ENCODE measurements at places on chromosomes 6 and 20.

DNA sequence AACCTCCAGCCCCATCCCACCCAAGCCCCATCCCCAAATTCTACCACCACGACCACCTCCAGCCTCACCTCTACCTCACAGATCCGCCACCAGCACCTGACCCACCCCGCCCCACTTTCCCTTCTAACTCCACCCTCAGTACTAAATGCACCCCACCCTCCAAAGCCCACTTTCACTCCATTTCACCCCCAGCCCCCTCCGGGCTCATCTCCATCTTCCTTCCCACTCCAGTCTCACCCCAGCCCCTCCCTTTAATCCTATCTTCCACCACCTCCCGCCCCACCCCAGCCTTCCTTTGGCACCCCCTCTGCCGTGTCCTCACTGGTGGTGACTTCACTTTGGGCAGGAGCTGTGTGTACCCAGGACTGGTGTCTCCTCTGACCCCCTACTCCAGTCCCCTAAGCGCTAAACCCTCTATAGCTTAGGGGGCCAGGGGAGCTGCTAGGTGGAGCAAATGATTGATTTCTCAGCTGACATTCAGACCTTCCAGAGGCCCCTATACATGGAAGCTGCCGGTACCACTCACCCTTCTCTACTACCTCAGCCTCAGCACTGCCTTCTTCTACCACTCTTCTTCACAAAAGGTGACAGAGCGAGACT lies 2.8 kb upstream of the NSFL1C start:
- no peak for DNase-seq

DNA sequence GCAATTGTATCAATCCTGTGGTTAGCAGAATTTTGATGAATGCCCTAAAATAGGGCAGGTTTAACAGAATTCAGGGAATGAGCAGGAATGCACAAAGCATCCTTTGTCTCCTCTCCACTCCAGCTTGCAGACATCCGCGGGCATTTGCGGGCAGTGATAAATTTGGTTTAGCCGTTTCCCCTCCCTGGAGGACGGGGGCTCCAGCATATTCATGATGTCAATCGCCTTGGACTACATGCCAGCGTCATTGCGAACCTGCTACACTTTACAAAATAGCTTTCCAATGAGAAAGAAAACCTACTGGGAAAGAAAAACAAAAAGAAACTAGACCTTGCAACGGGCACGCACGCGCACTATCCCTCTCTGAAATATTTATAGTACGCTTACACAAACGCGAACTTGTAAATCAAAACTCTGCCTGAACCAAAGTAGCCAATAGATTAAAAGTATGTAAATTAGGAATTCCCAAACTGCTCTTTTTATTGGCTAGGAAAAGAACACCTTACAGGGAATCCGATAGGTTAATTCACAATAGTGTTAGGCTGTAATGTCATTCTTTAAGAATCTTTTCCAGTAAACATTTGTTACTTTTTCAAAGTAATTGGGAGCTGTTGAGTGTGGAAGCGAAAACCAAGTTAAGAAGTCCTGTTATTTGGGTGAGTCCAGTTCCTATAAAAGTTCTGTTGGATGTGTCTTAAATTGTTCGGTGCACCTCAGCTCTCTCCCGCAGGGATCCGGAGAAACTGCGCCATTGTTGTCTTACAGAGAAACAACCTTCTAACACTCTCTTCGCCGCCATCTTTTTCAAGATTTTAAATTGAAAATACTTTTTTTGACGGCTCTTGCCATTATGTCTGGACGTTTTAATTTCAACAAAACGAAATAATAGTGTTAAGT lies 136.7 kb downstream of the HFE start:
- DNase-seq = peak; percentile 90

- DNase-seq = no peak
These were observed 220.3 kb upstream of the THEMIS start for GRCh38 chr6:128121190-128121589.

GRCh38 chr6:137589067-137589848 lies 95.1 kb upstream of the OLIG3 start:
- peak; percentile 16 for DNase-seq

DNA sequence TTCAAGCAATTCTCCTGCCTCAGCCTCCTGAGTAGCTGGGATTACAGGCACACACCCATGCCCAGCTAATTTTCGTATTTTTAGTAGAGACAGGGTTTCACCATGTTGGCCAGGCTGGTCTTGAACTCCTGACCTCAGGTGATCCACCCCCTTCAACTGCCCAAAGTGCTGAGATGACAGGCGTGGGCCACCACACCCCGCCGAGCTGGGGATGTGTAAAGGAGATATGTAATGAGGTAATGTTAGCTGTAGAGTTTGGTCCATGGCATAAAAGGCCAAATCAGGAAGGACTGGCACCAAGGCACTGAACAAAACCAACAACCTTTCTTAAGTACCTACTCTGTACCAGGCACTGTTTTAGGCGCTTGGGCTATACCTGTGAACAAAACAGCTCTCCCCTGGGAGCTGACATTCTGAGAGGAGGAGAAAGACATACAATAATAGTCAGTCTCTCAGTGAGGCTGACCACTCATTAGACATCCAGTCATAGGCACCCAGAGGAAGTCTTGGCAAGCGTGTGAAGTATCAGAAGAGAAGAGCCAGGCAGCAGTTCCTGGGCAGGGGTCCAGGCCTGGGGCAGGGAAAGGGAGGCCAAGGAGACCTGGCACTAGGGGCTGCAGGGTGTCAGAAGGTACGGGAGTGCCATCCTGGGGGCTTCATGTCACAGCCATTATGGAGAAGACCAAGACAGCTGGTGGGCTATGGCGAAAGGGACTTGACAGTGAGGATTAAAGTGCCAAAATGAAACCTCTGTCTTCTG lies 164.8 kb upstream of the DTNBP1 start:
- no peak for DNase-seq

DNA sequence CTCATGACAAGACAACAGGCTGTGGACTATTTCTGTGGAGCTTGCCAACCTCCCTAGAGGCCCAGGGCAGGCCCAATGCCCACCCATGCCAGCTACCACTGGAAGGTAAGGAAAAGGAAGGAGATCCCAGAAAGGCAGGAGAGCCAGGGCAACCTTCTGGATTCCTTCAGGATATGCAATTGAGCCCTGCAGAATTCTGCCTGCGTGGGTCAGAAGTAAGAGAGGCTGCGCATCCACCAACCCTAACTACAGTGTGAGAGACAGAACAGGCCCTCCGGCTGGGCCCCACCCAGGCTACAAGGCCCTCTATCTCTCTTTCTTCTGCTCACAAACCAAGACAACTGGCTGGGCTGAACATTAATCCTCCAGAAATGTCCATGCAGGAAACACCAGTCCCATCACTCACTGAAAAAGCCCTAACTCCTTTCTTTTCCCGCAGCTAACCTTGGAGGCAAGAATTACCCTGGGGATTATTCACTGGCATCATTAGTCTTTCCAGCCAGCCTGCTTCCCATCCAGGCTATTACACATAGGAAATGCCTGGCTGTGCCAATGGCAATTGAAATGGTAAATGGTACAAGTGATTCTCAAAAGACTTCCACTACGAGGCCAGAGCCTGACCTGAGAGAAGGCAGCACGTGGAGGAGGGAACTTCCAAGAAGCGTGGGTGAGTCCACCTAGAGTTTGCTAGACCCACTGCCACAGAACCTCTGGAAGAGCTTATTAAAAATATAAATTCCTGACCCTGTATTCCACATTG lies 15.2 kb downstream of the MAP1LC3A start:
- DNase-seq = no peak

GRCh38 chr6:110822249-110822648 lies 7.0 kb upstream of the CDK19 start:
- DNase-seq = peak; percentile 36

- no peak for DNase-seq
These were observed 46.3 kb upstream of the HSF2 start for GRCh38 chr6:122352981-122353664.

DNA sequence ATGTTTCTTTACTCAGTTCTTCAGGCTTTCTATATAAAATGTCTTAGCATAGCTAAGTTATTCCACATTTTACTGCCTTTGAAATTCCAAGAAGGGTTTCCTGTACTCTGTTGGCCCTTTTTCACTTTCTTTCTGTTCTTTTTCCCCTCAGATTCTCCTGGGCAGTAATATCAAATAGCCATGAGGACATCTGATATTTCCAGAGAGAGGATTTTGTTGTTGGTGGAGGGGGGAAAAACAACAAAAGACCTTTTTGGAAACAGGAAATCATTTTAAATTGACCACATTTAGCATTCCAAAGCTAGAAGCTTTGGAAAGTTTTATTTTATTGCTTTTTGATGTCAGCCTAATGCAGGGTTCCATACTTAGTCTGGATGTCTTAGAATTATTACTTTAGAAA lies 445.4 kb downstream of the GJA1 start:
- DNase-seq = no peak

DNA sequence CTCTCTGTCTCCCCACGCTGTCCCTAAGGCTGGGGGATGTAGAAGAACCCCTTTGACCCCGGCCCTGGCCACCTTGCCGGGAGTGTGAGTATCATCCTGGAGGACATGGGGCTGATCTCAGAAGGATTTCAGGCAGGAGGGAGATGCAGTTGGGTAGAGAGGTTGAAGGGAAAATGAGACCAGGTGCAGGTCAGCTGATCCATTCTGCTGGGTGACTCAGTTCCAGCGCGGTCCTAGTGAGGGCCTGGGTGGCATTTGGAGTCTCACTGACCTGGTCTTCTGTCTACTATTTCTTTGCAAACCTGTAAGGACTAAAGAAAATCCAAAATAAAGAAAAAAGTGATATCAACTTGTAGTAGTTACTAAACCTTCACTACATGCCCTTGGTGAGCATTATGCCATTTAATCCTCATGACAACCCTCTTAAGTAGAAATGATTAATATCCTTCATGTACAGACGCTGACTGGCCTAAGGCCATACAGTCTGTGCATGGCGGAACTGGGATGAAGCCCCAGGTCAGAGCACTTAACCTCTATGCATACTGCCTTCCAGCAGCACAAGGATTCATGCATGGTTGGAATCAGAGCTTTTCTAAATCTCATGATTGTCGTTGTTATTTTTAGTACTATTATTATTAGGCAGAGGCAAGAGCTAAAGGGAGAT lies 106.3 kb downstream of the ZDHHC14 start:
- no peak for DNase-seq

GRCh38 chr6:42010185-42010891 lies 40.0 kb upstream of the TAF8 start:
- DNase-seq = no peak

DNA sequence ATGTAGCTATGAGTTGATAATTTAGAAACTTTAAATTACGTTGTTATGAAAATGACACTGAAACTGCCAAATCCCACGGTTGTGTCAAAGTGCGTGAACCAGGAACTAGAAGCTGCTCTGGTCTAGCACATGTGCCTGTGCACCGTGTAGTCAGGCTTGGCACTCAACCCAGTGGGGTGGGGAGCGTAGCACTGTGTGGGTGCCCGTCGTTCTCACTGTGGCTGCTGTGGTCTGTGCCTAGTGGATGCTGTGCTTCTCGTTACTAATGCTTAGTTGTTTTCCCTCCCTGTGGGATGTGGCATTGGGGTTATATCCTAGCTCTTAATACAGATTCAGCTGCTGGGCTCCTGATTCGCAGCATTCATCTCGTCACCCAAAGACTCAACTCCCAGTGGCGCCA lies 46.2 kb upstream of the ADIG start:
- DNase-seq = no peak

DNA sequence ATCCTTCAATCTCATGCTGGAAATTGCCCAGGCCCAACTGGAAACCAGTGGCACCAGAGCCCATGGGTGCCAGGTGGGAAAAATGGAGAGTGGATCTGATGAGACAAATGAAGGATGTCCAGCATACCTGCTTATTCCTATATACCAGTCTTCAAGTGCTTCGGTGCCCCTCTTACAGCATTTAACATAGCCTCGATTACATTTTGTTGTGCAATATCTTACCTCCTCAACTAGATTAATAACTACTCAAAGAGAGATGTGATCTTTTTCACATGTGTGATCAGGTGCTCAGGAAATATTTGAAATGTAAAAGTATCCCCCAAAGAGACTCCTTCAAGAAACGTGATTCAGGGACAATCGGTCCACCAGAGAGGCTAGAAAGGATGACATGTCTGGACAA lies 4.8 kb upstream of the ANKRD66 start:
- DNase-seq = no peak

GRCh38 chr6:120005292-120005976 lies 655.9 kb upstream of the MAN1A1 start:
- DNase-seq = no peak

GRCh38 chr6:43725643-43726580 lies 38.3 kb upstream of the MRPS18A start:
- DNase-seq = no peak

GRCh38 chr20:51305316-51306052 lies 237.0 kb downstream of the NFATC2 start:
- DNase-seq = no peak

- no peak for DNase-seq
These were observed 29.0 kb upstream of the GRM4 start for GRCh38 chr6:34174846-34175399.

GRCh38 chr6:140256248-140256647 lies 881.8 kb upstream of the CITED2 start:
- no peak for DNase-seq

DNA sequence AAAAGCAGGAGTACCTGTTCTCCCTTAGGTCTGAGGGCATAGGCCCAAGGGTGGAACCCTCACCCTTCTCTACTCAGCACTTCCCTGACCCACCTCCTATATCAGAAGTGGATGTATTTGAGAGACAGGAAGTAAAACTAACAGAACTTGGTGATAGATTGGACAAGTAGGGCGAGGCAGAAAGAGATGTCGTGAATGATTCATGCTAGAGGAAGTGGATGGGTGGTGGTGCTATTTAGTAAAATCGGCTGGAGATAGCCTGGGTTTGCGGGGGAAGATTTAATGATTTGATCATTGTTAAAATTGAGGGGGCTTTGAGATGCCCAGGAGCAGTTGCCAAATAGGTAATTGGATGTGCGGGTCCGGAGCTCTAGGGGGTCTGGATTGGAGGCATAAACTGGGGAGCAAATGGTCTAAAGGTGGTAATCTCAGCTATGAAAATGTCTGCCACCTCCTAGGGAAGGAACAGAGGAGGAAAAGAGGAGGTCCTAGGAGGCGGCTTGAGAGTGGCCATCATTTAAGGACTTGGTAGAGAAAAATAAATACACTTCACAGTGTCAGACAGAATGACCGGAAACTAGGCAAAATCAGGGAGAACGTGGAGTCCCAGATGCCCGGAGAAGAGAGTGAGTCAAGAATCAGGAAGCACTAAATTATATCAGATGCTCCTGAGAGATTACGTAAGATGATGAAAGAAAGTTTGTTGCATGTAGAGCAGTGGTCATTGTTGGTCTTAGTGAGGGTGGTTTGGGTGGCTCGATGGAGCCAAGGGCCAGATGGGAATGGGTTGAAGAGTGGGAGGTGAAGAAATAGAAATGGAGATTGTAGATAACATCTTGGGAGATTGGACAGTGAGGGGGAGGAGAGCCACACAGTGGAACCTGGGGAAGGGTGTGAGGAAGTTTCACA lies 142.0 kb downstream of the CEP57L1 start:
- DNase-seq = peak; percentile 65

- no peak for DNase-seq
These were observed 196.3 kb upstream of the UST start for GRCh38 chr6:148550569-148550968.

GRCh38 chr20:34452281-34452982 lies 63.8 kb upstream of the DYNLRB1 start:
- peak; percentile 50 for DNase-seq

- no peak for DNase-seq
These were observed 76.8 kb downstream of the CNKSR3 start for GRCh38 chr6:154433477-154434241.

Measured in foreskin fibroblast (primary cell).